Activated CD4-positive, alpha-beta T cell treated with anti-CD3 and anti-CD28 coated beads, Interleukin-2, amount 50 U/mL, for 48 hours (primary cell): ENCODE measurements at places on chromosomes 16 and 17.

DNA sequence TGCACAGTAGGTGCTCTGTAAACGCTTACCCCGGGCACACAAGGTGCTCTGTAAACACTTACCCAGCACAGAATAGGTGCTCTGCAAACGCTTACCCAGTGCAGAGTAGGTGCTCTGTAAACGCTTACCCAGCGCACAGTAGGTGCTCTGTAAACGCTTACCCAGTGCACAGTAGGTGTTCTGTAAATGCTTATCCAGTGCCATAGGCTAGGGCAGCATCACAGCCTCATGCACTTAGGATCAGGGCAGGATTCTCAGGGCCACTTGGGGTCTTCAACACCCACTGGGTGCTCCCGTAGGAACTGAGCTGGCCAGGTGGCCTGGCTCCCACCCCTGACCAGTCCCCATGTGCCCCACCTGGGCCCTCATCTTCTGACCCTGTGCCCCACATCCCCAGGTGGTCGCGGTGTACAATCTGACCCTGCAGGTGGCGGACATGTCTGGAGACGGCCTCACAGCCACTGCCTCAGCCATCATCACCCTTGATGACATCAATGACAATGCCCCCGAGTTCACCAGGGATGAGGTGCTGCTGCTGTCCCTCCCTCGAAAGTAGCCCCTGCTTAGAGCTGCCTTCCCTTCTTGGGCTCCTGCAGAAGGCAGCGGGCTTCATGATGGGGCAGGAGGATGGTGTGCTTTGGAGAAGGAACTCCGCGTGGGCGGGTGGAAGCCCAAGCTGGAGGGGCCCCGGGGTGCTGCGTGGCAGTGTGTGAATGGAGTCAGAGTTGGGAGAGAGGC, 13.1 kb downstream of the SLC22A31 start:
- peak; percentile 35 for DNase-seq

- DNase-seq, result no peak
Observed at GRCh38 chr17:13256545-13256944, 238.7 kb upstream of the ELAC2 start.

GRCh38 chr17:60522889-60523626, 3.0 kb downstream of the APPBP2 start:
- DNase-seq, result no peak

GRCh38 chr16:48420437-48420836, 35.2 kb upstream of the SIAH1 start:
- no peak for DNase-seq

DNA sequence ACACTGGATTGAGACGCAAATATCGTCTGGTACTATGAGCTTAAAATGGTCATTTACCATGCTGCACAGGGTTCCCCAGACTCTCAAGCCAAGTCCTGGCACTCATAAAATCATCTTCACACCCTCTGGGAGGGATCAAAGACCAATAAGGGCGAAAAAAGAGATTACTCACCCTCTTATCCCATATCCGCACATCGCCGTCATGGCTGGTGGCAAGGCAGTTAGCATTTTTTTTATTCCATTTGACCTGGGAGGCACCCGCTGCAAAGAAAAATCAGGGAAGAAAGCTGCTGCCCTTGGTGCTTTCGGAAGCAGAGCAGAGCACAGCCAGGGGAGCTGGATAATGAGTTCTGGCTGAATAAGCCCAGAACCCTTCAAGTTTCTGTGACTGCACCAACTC, 42.4 kb downstream of the WDR59 start:
- DNase-seq, result no peak

- DNase-seq, result no peak
Observed at GRCh38 chr16:31507617-31507928, 618 bp downstream of the RUSF1 start.

DNA sequence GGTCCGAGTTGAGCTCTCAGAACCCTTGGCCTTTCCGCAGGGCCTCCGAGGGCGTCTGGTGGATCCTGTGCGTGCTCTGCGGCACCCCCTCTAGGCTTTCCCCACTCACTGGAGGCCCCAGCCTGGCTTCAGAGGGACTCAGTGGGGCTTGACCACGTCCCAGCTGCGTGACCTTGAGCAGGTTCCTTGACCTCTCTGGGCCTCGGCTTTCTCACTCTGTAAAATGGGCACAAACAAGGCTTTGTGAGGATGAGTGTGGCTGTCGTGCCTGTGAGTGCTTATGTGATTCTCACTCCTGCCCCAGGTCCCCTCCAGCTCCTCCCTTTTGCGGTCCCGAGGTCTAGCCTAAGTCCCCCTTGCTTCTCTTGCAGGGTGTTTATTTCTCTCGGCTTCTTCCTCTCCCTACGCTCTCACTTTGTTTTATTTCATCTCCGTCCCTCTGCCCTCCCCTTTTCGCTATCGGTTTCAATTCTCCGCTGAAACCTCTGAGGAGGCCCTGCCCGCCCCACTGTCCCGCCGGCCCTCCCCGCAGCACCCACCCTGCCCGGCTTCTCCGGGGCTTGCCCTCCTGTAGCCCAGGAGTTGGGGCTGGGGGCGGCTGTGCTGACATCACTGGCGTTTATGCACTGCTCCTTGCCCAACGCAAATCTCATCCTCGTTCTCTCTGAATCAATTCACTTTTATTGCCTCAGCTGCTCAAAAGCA, 82.3 kb upstream of the CBX4 start:
- DNase-seq, result no peak

- DNase-seq, result no peak
Observed at GRCh38 chr16:10655415-10655977, 39.2 kb downstream of the TEKT5 start.

DNA sequence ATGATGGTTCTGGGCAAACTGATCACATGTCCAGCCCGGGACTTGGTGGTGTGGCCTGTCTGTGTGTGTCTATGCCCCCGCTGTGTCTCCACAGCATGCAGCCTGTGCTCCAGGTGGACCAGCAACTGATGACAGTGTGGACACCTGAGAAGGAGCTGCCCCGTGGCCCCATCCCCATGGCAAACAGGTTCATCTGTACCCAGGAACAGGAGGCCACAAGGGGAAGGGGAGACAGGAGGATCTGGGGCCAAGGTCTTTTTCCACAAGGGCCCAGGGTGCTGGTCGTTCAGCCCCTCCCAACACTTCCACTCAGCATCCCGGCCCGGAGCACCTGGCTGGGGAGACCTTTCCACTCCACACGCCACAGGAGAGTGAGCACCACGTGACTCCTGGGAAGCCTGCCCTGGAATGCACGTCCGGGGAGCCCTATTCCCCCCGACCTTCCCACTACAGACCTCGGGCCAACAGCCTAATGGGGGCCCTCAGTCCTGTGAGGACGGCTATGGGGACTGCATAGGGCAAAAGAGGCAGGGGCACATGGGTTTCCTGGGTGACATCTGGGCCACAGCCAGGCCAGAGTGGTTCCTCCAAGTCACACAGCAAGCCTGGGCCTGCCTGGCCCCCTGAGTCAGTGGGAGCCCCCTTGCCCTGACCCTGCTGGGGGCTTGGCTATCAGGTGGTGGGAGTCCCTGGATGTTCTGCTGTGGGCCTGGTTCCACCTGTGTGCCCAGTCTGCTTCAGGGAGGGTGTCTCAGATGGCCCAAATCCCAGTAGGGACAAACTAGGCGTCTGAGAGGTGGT, 20.8 kb upstream of the NXPH3 start:
- DNase-seq, result no peak

DNA sequence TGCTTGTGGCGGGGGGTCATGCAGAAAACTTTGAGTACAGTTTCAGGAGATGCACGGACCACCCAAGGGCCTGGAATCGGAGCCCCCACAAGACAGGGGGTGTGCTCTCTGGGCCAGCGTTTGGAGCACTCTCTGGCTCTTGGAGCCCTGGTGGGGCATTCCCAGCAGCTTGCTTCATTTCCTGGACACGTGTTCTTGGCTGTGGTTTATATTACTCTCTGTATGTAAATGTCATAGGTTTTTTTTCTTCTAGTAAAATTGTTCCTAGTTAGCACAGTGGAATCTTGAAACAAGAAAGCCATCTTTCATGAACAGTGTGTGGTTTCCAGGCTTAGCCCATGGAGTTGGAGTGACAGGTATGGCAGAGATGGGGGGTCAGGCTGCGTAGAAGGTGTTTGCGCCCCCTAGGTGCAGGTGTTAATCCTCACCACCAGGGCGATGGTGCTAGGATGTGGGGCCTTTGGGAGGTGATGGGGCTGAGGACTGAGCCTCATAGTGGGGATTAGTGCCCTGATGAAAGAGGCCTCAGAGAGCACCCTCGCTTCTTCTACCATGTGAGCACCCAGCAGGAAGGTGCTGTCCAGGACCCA, 79.8 kb downstream of the JPH3 start:
- DNase-seq, result peak; percentile 29

- no peak for DNase-seq
Observed at GRCh38 chr16:14015461-14015860, 55.7 kb upstream of the MRTFB start.

DNA sequence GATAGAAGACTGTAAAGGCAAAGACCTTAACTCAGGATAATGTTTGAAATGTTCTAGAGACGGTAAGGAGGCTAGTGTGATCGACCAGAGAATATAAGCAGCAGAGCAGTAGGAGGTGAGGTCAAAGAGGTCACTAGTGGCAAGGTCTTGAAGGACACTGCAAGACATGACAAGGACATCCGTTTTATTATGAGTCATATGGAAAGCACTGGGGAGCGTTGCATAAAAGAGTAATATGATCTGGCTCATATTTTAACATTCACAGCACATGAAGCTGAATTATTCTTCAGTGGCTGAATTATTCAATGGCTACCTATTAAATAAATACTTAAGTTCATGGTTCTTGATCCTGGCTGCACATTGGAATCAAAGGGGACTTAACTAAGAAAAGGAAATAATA, 123.7 kb downstream of the SOX9 start:
- DNase-seq, result no peak

DNA sequence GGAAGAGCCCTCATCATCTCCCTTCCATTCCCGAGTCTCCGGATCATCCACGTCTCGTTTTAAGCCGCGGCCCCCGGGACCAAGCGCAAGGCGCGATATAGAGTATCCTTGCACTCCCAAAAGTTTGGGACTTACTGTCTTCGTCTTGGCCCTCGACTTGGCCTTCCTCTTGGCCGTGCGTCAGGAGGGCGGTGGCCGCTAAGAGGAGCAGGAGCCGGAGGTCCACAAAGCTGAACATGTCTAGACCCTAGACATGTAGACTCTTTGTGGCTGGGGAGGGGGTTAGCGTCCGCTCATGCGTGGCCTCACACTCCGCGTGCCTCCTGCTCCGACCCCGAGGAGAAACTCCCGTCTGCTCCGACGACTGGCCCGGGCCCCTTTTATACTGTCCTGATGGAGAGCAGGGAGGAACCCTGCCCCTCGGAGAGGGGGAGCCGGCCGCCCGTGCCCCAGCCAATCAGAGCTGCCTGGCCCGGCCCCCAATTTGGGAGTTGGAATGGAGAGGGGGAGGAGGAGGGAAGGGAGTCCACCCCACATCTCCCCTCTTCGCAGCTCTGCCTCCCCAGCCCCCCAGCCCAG, at the start of gene COL1A1:
Gene COL1A1, minus strand, starts transcription at position 356 of the 579 bp plus-strand sequence. Its CDS starts 118 bp downstream, at position 238.
- no peak for DNase-seq

DNA sequence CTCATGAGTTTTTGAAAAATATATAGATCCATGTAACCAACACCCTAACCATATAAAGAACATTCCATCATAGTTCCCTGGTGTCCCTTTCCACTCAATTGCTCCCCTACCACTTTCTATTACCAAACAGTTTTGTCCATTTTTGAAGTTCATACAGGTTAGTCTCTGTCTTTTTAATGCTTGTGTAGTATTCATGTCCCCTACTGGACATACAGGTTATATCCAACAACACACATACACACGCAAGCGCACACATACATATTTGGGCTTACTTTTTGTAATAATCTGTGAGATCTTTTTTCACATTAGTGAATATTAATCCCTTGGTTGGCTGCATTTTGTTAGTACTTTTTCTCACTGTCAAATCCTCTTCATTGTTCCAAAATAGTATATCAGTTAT, 6.4 kb downstream of the CRYBA1 start:
- DNase-seq, result no peak

GRCh38 chr17:75093548-75094158, 5.9 kb downstream of the SLC16A5 start:
- DNase-seq, result no peak

GRCh38 chr17:5952518-5952917, 117.7 kb upstream of the WSCD1 start:
- no peak for DNase-seq

GRCh38 chr16:74699666-74700065, 996 bp downstream of the MLKL start:
- peak; percentile 19 for DNase-seq

- peak; percentile 59 for DNase-seq
Observed at GRCh38 chr17:44197980-44198720, 1.5 kb downstream of the ATXN7L3 start.

DNA sequence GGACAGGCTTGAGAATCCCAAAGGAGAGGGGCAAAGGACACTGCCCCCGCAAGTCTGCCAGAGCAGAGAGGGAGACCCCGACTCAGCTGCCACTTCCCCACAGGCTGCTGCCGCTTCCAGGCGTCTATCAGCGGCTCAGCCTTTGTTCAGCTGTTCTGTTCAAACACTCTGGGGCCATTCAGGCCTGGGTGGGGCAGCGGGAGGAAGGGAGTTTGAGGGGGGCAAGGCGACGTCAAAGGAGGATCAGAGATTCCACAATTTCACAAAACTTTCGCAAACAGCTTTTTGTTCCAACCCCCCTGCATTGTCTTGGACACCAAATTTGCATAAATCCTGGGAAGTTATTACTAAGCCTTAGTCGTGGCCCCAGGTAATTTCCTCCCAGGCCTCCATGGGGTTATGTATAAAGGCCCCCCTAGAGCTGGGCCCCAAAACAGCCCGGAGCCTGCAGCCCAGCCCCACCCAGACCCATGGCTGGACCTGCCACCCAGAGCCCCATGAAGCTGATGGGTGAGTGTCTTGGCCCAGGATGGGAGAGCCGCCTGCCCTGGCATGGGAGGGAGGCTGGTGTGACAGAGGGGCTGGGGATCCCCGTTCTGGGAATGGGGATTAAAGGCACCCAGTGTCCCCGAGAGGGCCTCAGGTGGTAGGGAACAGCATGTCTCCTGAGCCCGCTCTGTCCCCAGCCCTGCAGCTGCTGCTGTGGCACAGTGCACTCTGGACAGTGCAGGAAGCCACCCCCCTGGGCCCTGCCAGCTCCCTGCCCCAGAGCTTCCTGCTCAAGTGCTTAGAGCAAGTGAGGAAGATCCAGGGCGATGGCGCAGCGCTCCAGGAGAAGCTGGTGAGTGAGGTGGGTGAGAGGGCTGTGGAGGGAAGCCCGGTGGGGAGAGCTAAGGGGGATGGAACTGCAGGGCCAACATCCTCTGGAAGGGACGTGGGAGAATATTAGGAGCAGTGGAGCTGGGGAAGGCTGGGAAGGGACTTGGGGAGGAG, at the start of gene CSF3:
Gene CSF3, plus strand, starts transcription at position 436 of the 993 bp plus-strand sequence. Its CDS starts 35 bp downstream, at position 471.
- DNase-seq, result no peak

DNA sequence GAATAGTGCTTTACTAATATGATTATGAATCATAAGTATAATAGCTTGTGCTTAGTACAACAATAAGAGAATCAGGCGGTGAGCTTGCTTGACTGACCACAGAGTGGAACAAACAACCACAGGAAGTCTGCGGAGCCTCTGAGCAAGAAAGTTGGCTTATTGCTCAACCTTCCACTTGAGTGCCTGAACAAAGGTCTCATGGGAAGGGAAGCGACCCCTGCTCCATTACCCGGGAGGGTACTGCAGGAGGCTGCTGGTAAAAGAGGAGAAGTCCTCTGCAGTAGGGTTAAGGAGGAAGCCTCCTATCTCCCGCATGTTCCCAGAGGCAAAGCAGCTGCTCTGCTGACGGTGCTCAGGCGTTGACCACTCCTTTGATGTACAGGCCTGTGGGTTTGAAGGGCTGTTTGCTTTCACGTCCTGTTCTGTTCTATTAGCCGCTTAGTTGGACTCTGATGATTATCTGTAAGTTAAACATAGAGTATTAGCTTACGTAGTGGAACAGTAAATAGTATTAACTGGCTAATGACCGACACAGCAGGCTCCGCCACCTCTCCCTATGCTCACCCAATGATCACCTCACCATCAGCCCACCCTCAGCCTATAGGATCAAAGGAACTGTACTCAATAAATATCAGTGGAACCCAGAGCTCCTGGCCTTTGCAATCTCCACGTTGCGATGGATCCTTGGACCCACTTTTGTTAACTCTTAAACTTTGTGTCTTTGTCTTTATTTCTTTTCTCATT, 17.5 kb downstream of the ALOX15B start:
- DNase-seq, result peak; percentile 44
